ENCODE measurements at places on chromosomes 7 and 10.

DNA sequence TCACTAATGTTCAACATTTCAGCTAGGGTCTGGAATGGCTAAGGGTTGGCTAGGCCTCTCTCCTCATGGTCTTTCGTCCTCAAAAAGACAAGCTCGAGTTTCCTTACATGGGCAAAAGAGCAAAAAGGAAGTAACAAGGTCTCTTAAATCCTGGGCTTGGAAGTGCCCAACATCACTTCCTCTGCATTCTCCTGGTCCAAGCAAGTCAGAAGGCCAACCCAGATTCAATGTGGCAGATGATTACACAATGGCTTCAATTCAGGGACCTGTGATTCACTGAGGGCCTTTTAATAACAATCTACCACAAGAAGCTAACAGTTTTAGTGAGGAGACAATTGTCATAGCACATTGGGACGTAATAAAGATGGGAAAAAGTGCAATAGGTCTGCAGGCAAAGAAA, 4.4 kb upstream of the NUP205 start:
- no peak for DNase-seq

- DNase-seq = no peak
Measured at GRCh38 chr10:3749600-3749999, 35.4 kb downstream of the KLF6 start.

DNA sequence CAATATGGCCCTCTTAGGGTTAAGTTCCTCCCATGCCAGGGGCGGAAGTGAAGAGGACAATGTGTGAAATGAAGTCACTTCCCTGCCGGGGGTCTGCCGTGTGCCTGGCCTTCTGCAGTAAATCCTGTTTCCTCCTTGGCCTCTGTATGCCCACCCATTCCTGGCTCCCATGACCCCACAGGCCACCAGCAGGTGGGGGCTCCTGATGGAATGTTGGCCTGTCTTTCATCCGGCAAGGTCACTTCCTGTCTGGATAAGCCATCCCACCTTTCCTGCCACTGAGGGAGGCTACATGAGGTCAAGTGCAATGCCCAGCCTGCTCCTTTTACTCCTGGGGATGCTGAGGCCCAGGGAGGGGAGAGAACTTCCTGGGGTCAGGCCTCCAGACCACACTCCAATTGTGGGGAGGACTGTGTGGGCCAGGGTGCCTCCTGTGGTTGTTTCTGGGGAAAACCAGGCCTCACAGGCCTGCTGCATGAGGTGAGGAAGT, 22.3 kb downstream of the PALD1 start:
- no peak for DNase-seq

DNA sequence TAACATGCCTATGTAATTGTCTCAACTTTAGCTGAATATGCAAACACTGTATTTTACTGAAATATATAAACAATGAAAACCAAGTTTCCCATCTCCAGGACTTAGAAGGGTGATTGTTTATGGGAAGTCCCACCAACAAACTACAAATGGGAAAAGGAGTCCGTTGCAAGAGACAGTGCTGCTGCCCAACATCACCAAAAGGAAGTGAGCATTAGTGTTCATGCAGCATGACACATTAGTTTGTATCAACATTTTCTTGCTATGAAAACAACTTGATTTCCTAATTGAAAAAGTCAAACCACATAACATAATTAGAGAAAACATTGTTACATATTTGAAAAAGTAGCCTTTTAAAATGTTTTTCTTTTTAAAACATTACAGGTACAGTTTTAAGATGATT, 138.5 kb downstream of the ZNF438 start:
- no peak for DNase-seq

DNA sequence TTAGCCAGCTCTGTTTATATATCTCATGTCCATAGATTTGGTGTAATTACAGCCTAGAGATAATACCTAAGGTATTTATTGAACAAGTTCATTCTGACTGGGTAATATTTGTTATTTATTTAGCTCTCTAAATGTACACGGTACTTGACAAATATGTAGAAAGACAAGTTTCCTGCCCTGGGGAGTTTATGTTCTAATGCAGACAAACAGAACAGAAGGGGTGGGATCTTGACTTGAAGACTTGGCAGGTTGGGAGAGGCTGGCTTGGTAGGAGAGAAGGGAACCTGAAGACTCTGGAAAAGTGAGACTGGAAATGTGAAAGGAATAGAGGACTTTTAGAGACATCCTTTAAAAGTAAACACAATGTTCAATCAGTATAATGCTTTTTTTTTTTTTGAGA, 97.7 kb upstream of the CDK6 start:
- no peak for DNase-seq

GRCh38 chr7:3065724-3066143, 22.1 kb upstream of the CARD11 start:
- no peak for DNase-seq

GRCh38 chr7:54709283-54709682, 49.7 kb downstream of the SEC61G start:
- no peak for DNase-seq

Data from HS-5 (cell line).